ENCODE measurements at places on chromosomes 3 and 15.
A peak's percentile ranks its signal among the peaks of the same experiment; 100 is the strongest.

GRCh38 chr15:40722934-40723333 lies 28.0 kb downstream of the RAD51 start:
- DNase-seq = no peak

- peak; percentile 42 for DNase-seq
Observed at GRCh38 chr15:64461721-64462162, 1.4 kb downstream of the ZNF609 start.

DNA sequence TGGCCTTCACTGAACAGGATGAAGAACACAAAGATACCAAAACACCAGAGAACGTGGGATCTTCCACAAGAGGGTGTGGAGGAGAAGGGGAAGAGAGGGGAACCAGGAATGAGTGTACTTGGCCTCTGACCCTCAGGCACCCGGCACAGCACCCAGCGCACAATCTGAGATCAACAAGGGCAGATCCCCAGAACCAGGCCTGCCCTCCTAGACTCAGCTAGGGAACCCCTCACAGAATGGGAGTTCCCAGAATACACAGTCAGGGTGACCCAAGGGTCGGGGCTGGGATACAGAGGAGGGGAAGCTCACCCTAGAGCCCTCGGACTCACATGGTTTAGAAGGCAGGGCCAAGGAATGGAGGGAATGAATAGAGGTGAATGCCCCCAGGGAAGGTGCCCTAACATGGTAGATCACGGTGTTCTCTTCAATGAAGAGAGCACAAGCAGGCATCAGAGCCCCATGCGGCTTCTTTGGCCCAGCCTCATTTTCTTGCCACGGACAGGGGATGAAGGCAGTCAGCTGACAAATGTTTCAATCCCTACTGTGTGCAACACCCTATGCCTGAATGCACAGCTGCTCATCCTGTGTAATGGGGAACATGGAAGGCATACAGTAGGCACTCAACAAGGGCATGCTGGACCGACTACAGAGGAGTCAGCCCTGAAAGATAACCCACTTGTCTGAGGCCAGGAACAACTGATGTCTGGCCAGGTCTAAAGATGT lies 13.1 kb downstream of the BMF start:
- DNase-seq = no peak

DNA sequence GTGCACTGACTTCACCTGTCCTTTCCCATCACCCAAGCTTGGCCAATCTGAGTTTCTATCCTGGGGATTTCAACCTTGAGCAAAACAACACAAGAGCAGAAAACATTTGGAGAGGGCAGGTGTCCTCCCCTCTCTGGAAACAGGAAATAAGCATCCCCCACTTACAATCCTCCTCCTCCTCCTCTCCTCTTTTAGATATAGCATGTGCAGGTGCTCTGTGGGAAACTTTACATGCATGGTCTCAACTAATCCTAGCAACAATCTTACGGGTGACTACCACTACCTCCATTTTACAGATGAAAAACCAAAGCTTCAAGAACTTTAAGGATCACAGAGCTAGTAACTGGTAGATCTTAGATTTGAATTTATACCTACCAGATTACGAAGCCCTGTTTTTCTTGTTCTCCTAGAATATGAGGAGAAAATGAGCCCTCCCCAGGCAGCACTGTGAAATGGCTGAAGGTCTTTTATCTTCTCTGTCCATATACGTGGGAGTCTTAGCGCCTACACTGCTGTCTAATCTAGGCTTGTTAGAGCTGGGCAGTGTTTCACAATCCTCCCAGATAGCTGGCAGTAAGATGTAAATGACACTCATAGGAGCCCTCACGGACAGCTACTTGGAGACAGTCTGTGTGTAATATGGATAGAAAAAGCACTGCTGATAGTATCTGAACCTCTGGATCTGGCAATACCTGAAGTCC lies 301.2 kb upstream of the PROK2 start:
- no peak for DNase-seq

GRCh38 chr3:100789579-100789978 lies 80.3 kb downstream of the TFG start:
- DNase-seq = no peak

DNA sequence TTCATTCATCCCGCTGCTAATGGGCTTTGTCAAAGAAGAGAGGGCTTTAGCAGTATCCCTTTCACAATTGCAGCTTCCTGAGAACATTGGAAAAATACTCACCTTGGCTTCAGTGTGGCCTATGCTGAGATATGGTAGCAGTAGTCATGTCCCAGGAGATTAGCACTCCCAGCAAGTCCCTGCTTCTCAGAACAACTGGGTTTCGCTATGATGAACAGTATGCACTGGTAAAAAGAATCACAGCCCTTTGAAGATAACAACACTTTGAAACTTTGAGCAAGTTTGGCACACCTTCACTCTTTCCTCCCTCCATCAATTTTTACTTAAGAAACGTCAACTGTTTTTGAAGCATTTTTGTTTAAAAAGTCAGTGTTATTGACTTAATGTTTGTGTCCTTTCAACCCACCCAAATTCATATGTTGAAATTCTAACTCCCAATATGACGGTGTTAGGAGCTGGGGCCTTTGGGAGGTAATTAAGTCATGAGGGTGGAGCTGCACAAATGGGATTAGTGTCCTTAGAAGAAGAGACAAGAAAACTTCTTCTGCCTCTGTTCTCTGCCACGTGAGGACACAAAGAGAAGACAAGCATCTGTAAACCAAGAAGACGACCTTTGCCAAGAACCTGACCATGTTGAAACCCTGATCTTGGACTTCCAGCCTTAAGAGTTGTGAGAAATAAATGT lies 17.8 kb upstream of the PLSCR4 start:
- DNase-seq = no peak

- no peak for DNase-seq
Observed at GRCh38 chr3:192516820-192517219, 210.5 kb downstream of the FGF12 start.

DNA sequence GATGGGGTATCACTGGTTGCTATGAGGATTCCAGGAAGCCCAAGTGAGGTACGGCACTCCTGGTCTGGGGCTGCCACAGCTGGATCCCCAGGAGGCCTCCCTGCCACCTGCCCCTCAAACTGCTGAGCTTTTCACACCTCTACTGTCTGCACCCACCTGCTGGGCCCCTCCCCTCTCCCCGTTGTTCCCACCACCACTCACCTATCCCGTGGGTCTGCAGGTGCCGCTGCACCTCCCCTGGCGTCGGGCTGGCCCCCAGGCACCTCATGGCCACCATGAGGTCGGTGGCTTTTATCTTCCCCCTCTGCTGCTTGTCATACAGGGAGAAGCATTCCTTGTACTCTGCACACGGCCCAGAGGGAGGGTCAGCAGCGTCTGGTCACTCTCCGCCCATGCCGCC lies 5.8 kb downstream of the CALML4 start:
- no peak for DNase-seq

- DNase-seq = no peak
Observed at GRCh38 chr3:27971600-27971999, 249.5 kb upstream of the EOMES start.

GRCh38 chr3:16106050-16106449 lies 68.4 kb upstream of the GALNT15 start:
- DNase-seq = no peak

GRCh38 chr3:58009026-58009748 lies 965 bp downstream of the FLNB start:
- DNase-seq = peak; percentile 56
